ENCODE measurements at places on chromosomes 6 and 20. TPM values are rescaled to one million over a fixed set of nuclear protein-coding genes. Genes with fewer than 3 reads are reported as not detected.
A peak's percentile ranks its signal among the peaks of the same experiment; 100 is the strongest.

DNA sequence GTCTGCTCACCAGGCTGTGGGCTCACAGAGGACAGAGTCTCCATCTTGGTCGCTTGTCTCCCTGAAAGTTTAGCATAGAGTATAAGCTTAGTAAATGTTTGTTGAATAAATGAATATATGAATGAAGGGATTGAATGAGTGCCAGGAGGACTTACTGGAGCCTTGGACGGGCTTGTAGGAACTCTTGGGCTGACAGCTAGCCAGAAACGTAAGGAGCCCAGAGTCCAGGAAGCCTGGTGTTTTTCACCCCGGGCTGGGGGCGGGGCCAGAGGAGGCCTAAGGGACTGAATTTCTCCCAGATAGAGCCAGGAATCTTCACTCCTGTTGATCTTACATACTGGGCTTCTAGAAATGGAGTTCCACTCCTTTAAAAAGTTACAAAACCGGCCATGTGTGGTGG, 68.5 kb upstream of the SRSF6 start:
- no peak for DNase-seq

- DNase-seq, result no peak
Observed at GRCh38 chr6:98932381-98932780, 15.4 kb downstream of the FBXL4 start.

GRCh38 chr6:63307581-63308246, 12.1 kb downstream of the LGSN start:
- DNase-seq, result no peak

DNA sequence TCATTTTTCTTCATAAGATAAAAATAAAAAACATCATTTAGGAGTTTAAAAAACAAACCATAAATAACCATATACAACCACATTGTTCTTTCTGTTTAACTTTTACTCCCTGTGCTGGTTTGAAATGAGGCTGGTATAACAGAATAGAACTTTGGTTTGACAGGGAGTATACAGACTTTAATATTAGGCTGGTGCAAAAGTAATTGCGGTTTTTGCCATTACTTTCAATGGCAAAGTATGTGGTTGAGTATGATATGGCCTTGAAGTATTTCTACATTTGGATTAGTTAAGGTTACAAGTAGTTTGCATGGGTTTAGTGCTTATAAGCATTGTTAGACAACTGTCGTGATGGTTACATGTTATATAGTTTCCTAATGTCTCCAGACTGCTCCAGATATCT, 29.0 kb upstream of the COL10A1 start:
- no peak for DNase-seq

DNA sequence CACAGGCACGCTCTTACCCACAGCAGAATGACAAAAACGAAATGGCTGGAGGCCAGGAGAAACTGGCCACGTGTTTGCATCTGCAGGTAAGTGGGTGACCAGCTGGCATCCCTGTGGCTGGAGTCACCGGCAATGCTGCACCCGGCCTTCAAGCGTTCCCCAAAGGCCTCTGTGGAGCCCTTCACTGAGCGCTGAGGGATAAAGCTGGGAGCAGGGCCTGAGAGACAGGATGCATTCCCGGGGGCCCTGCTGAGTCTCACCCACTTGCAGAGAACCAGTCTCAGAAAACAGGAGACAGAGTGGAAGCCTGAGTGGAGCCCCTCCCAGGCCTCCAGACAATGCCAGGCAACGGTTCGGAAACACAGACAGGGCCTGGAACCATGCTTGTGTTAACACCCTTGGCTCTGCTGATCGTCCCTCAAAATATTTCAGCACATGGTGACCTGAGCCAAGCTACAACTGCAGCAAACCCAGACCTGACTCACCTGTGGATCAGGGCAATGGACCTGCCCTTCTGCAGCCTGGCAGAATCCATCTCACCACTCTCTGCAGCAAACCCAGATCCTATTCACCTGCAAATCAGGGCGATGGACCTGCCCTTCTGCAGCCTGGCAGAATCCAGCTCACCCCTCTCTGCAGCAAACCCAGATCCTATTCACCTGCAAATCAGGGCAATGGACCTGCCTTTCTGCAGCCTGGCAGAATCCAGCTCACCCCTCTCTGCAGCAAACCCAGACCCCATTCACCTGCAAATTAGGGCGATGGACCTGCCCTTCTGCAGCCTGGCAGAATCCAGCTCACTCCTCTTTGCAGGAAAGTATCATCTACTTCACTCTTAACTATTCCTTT, 39.8 kb downstream of the TBXT start:
- DNase-seq, result no peak

- no peak for DNase-seq
Observed at GRCh38 chr6:131394768-131395432, 178.1 kb upstream of the ARG1 start.

DNA sequence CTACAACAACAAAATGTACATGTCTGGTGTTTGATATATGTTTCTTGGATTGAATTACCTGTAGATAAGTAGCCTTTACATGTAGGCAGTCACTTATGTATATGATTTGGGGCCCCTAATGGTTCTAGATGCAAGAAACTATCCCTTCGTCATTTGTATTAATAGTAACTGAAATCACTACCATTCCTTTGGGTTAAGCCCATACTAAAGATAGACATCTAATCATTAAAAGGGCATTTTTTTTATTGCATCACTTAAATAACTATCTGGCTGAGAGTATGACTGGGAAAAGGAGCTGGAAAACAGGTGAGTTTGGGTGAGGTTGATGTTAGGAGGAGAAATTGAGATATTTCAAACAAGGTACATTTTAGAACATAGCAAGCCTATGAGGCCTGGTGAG, 213.5 kb upstream of the PLN start:
- no peak for DNase-seq

- DNase-seq, result no peak
Observed at GRCh38 chr6:6503191-6503590, 85.3 kb upstream of the LY86 start.

- no peak for DNase-seq
Observed at GRCh38 chr20:32033316-32033715, 18.7 kb upstream of the HCK start.

GRCh38 chr6:154890874-154891273, 104.2 kb upstream of the TIAM2 start:
- no peak for DNase-seq

- peak; percentile 42 for DNase-seq
Observed at GRCh38 chr20:49541733-49542513, 26.0 kb downstream of the PTGIS start.

DNA sequence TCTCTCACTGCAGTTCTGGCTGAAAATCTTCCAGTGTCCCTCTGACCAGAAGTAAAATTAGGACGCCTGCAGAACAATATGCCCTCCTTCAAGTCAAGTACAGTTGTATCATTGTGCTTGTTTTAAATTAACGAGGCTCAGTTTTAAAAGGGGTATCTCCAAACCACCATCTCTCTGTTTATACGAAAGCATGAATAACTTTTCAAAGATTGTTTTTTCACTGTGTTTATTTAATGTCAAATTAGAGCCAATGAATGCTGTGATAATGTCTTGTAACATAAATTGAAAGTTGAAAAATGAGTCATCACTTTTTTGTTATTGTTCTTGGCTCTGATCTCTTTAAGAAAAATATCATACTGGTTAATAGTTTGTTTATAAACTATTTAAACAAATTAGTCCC, 230.7 kb upstream of the THEMIS start:
- peak; percentile 12 for DNase-seq

DNA sequence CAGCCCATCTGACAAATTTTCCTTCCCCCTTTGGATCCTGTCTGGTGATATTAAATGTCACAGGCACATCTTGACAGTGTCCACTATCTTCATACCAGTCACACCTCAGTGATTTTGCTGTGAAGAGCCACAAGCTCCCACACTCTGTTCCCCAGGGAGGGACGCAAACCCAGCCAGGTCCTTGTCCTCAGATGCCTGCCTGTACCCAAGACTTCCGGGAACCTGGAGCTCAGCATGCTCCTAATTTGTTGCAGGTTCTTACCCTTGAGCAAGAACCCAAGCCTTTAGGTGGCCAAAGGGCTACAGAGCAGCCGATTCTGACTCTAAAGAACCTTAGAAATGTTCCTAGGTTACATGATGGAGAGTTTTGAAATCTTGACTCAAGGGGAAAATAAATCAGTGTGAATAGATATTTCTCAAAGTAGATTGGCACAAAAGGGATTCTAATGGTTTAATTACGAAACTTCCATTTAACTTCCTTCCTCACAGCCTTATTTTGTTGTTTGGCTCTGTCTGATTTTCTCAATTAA, 66.2 kb upstream of the MTHFD1L start:
- no peak for DNase-seq

DNA sequence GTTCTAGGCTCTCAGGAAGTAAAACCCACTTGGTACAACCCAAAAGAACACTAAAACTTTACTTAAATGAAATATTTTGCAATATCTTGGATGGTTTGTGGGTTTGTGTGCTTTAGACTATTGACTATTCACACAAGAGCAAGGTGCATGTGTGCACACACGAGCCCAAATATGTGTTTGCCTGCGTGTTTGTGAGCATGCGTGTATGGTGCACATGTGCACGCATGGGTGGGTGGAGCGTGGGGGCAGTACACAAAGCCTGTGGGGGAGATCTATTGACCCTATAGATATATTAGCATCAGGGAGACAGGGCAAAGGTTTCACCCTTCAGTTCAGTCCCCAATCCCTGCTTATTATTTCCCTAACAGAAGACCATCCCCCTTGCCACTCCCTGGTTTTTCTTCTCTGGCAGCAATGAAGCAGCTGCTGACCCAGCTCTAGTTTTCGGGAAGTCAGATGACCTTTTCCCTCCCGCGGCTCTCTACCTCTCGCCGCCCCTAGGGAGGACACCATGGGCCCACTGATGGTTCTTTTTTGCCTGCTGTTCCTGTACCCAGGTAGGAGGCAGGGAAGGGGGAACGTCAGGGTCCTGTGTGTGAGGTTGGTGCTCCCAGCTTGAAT, at the start of gene C2:
C2 (plus strand) TSS at position 476 of the 621 bp plus-strand sequence; CDS start at position 512, 36 bp downstream.
- no peak for DNase-seq

DNA sequence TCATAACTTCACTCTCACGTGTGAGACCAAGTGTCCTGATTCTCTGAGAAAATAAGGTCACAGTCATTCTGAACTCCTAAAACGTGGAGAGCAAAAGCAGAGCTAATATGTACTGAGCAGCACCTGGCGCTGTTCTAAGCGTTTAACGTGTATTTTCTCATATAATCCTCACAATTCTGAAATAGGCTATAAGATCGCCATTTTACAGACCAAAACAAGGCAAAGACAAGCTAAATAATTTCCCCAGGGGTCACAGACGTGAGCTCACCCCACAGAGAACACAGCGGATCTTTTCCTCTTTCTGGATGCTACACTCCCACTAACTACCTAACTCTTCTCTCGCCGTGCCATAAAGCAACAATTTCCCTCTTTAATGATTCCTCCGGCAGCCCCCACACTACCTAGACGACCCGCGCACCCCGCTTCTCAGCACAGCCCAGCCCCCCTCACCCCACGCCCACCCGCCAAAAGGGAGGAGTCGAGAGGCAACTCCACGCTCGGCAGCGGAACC, 636 bp downstream of the SUPT3H start:
- DNase-seq, result no peak

DNA sequence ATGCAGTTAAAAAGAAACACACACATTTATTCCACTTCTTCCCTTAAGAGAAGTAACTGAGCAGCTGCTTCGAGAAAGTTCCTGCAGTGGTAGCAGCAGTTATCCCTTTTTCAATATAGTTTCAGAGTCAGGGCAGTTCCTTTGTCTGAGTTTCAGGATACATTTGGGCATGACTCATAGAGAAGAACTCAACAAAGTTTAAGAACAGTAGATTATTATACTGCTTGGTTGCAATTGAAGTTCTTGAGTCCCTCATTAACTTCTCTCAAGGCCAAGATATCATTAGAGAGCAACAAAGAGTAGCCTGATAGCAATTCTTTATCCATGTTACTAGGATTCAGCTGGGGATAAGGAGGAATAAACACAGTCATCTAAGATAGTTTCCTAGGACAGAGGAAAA, 54.4 kb downstream of the TPD52L1 start:
- DNase-seq, result no peak

DNA sequence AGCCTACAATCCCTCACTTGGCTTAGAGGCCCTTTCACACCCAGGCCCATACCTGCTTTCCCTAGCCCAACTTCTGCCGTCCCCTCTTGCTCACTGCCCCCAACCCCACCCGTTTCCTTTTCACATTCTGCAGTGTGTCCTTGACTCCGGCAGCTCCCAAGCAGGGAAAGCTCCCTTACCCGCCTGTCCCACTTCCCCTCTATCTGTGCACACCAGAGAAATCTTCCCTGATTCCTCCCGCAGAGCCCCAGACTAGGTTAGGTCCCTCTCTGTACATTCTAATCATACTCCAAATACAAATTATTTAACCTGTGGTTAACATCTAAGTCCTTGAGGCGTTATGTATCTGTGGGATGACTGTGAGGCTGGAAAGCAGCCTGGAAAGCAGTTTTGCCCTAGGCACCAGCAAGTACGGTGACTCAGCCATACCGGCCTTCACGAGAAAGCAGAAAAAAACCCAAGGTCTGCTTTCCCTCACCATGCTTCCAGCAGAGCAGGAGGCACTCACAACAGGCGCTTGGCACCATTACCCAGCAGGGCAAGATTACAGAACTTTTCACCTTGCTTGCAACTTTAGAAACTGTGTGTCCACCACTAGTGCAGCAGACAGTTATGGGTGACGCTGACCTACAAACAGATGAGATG, 22.3 kb downstream of the ELOVL5 start:
- DNase-seq, result no peak

- no peak for DNase-seq
Observed at GRCh38 chr6:42162384-42162783, 10.8 kb upstream of the GUCA1A start.

DNA sequence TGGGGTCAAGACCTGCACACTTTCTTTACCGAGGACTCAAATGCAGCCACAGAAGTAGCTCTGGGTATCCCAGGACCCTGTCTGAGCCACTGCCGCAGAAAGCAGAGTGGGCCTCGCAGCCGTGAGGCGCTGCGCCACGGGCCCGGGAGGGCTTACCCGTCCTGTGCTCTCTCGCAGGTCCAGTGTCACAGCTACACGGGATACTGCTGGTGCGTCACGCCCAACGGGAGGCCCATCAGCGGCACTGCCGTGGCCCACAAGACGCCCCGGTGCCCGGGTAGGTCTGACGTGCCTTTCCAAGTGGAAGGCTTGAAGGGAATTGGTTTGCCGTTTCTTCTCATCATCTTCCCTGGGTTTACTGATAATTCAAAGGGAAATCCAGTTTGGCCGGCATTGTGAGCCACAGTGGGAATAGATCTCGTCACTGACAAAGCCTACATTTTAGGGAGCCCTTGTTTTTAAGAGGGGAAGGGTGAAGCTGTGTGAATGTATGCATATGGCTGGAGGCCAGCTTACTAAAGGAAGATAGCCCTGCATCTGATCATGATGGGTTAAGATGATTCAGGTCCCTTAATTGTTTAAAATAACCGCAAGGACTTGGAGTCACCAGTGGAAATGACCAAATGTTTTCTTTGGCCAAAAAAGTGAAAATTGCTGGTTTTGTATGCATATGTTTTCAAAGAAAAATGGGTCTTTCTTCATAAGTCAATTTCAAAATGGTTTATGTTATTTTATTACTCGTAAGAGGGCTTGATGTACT, 86.6 kb downstream of the SMOC2 start:
- no peak for DNase-seq

GRCh38 chr6:19333936-19334335, 503.2 kb upstream of the ID4 start:
- DNase-seq, result no peak

Gene TBXT
- not detected for polyA plus RNA-seq

Gene ECT2L
- 3.3 TPM for polyA plus RNA-seq

Gene JPH2
- polyA plus RNA-seq, result 1.4 TPM

Gene HLA-DOB
- polyA plus RNA-seq, result 0.63 TPM

Gene PLEKHG1
- 27.7 TPM for polyA plus RNA-seq

Gene BTN1A1
- 0.19 TPM for polyA plus RNA-seq

Gene RIMS4
- 4.0 TPM for polyA plus RNA-seq

Gene BCLAF1
- 259 TPM for polyA plus RNA-seq

Gene ETV7
- polyA plus RNA-seq, result not detected

Gene DUSP15
- 13.9 TPM for polyA plus RNA-seq
